ENCODE measurements at places on chromosomes 7 and 10.

DNA sequence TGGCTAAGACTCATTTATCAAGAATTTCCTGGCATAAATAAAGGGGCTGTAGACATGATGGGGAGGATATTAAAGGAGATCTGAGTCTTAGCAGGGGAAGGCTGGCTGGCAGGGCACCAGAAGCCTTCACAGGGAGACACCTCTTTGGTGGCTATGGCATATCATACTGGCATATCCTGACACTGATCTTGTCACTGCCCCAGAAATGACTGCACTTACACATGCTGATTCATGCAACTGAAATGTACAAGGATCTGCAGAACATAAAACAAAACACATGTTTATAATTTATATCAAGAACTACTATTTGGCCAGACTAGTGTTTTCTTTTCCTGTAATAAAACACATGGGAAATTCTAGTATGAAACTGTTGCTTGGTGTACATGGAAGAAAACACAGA, 5.5 kb upstream of the LIPN start:
- no peak for DNase-seq

DNA sequence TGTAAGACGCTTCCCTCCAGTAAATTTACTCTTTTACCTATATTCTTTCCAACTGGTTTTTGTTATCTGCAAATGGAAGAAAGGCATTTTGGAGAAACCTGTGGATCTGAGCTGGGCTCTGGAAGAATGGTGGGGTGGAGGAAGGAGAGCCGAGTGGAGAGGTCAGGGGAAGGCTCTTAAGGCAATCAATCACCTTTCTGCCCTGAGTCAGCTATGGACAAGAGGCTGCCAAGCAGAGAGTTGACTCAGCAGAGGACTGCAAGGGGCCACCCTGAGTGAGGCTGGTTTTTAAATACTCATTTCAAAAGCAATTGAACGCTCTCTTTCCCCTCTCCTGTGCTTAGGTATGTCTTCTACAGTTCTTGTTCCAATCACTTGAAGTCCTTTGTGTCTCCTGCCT, 81.8 kb downstream of the SPAG6 start:
- no peak for DNase-seq

GRCh38 chr7:17255926-17256325, 42.5 kb upstream of the AHR start:
- DNase-seq: no peak

- DNase-seq: no peak
These were observed 73.0 kb upstream of the STK17A start for GRCh38 chr7:43509906-43510305.

GRCh38 chr7:66627151-66627681, 1.5 kb upstream of the KCTD7 start:
- no peak for DNase-seq

- DNase-seq: peak; percentile 53
These were observed 27.7 kb upstream of the SLC25A13 start for GRCh38 chr7:96349572-96349971.

DNA sequence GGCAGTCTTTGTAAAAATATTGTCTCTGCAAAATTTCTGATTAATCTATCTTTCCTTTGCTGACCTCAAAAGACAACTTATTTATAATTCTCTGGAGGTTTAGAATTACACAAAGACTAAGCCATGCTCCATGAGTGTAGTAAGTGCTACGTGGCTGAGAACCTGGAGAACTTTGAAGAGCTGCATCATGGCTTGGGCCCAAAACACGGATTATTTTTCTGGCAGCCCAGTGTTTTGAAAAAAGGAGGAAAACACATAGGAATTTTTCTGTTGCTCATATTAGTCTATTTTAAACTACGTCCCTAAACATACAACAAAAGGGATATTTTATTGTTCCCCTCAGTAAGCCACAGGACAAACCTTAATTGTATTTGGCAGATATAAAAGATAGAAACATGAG, 360.7 kb upstream of the MYO3A start:
- no peak for DNase-seq

DNA sequence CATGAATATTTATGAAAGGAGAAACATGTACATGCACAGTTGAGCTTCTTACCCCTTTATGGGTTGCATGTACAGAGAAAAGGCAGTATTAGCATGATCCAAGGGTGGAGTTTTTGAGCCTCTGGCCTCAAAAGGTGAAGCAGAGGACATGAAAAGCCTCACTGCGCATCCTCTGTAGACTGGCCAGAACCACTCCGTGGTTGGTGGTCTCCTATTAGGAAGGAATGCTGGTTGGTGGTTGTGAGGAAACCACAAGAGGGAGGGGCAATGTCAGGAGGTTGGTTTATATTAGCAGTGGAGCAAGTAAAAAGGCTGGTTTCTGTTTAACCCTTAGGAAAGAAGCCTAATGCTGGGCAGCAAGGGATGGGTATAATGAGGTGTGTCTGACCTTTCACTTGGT, 37.5 kb downstream of the AHCYL2 start:
- no peak for DNase-seq

- no peak for DNase-seq
These were observed 7.8 kb upstream of the NOC3L start for GRCh38 chr10:94370501-94370900.

- peak; percentile 21 for DNase-seq
These were observed 12.5 kb downstream of the SFRP5 start for GRCh38 chr10:97759158-97759887.

DNA sequence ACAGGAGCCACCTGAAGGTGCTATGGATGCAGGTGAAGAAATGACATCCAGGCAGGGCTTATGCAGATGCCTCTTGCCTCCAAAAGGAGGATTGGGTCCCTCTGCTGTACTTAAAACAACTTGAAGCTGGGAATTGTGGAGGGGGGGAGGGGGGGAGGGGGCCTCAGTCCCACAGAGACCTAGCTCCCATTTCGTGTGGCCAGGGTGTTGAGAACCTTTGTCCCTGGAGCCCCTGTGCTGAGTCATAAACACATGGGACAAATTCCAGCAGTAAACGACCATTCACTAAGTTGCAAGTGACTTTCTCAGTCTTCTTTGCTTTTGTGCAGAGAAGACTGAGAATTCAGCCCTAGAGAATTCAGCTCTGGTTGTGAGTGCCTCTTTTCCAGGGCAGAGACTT, 96.5 kb upstream of the PODXL start:
- DNase-seq: no peak

- no peak for DNase-seq
These were observed 88.2 kb upstream of the CCDC71L start for GRCh38 chr7:106749165-106749564.

- peak; percentile 21 for DNase-seq
These were observed 55.9 kb upstream of the MXI1 start for GRCh38 chr10:110151467-110151866.

- no peak for DNase-seq
These were observed 69.3 kb upstream of the DNAJB6 start for GRCh38 chr7:157267516-157267915.

DNA sequence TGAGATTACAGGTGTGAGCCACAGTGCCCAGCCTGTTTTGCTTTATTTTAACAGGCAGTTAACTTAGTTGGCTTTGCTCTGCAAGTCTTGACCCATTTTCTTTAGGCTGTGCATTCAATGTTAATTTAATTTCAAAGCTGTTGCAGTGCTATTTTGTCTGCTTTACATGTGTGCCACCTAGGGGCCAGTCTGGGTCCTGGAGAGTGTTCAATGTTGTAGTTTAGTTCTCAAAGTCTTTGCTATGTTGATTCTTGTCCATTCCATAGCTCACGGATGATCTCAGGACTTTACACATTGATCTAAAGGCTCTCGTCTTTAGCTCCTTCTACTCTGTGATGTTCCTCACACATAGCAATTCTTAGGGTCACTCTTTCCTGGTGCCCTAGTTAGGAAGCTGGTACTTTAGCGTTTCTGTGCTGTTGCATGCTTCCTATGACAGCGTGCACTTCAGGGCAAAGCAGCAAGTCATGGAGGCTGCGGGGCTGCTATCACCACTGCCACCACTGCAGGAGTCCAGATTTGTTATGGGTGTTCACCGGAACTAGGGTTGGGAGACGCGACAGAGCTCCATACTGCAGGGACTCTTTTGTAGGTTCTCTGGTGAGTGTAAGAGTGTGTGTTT, 16.4 kb upstream of the ABCA13 start:
- DNase-seq: no peak

GRCh38 chr7:21071561-21072501, 285.1 kb upstream of the SP8 start:
- no peak for DNase-seq

DNA sequence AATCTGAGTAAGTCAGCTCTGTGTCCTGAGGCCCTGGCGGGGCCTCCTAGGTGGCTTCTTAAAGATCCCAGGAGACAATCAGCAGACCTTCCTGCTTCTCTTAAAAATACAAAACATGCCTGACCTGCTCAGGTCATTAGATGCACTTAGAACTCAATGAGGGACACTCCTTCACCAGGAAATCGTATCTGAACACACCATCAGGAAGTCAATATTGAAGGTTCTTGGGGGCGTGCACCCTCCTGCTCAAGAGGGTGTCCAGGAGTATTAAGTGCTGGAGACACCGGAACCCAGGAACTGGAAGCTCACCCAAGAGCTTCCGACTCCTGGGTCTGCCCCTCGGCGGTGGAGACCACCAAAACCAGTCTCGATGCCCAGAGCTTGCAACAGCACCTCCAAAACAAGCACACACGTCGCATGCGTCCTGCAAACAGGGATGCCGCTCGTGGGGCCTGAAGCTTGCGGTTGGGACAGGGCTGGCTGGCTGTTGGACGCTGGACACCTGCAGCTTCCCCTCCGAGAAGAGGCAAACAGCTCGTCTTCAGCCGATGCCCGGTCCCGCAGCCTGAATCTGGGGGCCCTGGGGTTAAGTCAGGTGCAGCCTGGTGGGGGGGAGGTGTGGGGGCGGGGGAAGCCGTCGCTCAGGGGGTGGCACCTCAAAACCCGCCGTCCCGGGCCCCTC, 803 bp downstream of the RAPGEF5 start:
- no peak for DNase-seq

- DNase-seq: no peak
These were observed 34.0 kb upstream of the CCDC7 start for GRCh38 chr10:32411797-32412498.

DNA sequence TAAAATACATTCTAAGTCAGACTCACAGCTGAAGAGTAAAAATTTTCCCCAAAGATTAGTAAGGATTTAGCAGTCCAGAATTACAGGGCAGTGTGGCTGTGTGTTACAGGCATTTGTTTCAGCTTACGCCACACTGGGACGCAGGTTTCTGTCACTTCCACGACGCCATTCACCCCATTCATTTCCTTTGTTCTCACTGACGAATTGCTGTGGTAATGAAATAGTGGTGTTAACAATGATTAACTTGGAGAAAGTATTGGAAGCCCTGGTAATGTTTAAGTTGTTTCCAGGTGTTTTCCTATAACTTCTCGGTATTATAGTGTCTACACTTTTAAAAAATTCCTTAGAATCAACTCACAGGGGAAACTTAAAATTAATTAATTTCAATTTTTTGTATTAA, 370.9 kb downstream of the SH2D4B start:
- no peak for DNase-seq

- DNase-seq: peak; percentile 26
These were observed 44.1 kb downstream of the CHST3 start for GRCh38 chr10:72008096-72008981.

- no peak for DNase-seq
These were observed 60.2 kb upstream of the FAM133B start for GRCh38 chr7:92650391-92650790.

GRCh38 chr7:40880581-40880980, 745.8 kb downstream of the SUGCT start:
- no peak for DNase-seq

DNA sequence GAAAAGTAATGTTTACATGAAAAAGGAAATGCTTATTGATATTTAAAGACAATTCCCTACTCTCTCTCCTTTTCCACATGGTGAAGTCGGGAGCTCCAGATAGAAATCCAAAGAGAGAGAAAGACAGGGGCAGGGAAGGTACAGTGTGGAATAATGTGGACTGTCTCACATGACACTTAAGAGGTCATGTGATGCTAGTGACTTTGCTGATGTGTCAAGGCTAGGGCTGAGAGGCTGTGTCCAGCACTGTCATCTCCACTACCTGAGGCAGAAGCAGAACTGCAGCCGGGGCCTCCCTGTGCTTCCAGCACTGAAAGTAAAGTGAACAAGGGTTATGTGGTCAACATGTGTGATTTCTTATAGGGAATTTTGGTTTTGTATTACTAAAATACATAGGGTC, 26.0 kb downstream of the NRG3 start:
- no peak for DNase-seq
